Activated T-cell treated with anti-CD3 and anti-CD28 coated beads for 1 hour (primary cell): ENCODE measurements at places on chromosomes 13 and 19.
A peak's percentile ranks its signal among the peaks of the same experiment; 100 is the strongest.

GRCh38 chr13:31274390-31274789, 74.6 kb downstream of the B3GLCT start:
- no peak for DNase-seq

DNA sequence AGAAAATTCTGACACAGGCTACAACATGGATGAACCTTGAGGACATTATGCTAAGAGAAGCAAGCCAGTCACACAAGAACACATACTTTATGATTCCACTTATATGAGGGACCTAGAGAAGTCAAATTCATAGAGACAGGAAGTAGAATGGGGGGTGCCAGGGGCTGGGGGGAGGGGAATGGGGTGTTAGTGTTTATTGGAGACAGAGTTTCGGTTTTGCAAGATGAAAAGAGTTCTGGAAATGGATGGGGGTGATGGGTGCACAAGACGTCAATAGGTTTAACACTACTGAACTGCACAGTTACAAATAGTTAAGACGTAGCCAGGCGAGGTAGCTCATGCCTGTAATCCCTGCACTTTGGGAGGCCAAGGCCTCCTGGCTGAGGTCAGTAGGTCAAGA, 3.5 kb upstream of the ZNF787 start:
- no peak for DNase-seq

GRCh38 chr19:19480688-19481087, 34.7 kb downstream of the TSSK6 start:
- DNase-seq, result no peak

DNA sequence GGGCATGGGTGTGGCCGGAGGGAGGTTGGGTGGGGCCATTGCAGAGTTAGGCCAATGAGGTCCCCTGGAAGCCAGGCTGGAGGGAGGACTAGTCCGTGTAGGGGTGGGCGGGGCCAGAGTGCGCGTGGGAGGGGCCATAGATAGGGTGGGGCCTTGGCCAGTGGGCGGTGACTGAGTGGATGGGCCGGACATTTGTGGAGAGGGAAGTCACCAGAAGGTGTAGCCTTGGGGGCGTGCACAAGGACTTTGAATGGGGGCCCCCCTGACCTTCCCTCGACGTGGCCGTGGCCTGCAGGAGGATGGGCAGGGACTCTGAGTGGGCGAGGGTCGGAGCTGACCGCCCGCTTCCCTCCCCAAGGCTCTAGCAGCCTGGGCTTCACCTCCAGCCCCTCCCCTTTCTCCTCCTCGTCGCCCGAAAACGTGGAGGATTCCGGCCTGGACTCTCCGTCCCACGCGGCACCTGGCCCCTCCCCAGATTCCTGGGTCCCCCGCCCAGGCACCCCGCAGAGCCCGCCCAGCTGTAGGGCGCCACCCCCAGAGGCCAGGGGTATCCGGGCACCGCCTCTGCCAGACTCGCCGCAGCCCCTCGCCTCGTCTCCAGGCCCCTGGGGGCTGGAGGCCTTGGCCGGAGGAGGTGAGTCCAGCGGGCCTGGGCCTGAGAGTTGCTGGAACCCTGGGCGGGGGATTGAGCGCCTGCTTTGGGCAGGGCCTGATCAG, 16.5 kb upstream of the B3GNT3 start:
- no peak for DNase-seq

DNA sequence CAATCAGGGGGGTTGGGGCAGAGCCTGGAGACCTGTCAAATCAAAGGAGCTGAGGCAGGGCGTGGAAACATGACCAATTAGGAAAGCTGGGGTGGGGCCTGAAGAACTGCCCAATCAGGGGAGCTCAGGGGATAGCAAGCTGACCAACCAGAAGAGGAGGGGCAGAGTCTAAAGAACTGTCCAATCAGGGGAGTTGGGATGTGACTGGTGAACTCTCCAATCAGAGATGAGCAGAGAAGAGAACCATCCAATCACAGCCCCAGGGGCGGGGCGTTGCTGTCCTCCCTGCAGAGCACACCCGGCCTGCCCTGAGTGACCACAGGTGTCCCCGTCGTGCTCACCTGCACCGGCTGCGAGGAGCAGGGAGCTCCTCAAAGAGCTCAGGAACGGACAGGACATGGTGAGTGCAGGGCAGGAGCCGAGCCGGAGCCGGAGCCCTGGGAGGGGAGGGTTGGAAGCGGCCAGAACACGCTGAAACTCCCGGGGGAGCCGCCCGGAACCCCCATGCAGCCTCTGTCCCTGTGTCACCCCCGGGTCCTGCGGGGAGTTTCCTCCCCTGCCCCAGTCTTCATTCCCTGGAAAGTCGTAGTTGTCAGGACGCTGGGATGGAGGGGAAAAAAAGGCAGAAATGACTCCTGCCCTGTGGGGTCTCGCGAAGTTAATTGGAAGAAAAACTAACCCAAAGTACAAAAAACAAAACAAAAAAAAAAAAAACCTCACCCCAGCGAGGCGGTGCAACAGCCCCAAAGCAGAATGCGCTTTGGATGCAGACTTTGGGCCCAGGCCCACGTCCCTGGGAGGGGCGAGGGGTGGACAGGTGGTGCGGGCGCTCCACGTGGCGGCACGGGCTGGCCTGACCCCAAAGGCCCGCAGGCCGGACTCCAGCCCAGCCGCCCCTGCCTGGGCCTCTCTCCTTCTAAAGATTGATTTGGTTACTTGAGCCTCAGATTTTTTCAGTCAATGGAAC, at the start of gene ZNF556:
ZNF556 (plus strand) TSS at position 311 of the 967 bp plus-strand sequence; CDS start at position 398, 87 bp downstream.
- DNase-seq, result no peak

GRCh38 chr19:33134571-33135041, 2.7 kb downstream of the WDR88 start:
- DNase-seq, result peak; percentile 14

DNA sequence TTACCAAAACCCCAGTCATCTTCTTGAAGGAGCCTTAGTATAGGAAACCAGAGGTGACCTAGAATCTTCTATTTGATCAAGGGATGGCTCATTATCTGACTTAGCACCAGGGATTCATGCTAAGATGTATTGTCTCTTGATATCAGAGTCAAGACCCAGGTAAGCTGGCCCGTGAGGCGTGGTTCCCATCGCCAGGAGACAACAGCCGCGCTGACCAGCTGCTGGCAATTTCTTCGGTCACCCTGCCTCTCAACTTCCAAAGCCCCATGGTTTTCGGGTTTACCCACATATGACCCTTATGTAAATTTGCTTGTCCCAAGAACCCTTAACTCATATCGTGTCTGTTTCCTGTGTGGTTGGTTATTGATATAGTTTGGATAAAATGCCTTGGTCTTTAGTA, 77.7 kb upstream of the VSTM2B start:
- DNase-seq, result no peak

DNA sequence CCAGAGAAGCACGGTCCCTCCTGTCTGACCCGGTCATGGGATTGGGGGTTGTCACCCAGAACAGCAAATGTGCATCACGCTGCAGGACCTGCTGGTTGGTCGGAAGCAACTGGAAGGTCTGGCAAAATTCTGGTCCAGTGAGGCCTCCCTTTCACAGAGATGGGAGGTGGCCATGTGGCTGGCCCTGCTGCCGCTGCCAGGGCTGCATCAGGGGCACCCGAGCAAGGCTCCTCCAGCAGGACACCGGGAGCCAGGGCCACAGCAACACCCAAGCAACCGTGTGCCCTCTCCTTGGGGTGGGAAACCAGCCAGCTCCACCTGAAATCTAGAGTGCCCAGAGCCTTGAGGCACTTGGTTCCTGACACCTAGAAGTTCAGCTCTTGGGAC, 11.5 kb upstream of the GAS6 start:
- DNase-seq, result no peak

DNA sequence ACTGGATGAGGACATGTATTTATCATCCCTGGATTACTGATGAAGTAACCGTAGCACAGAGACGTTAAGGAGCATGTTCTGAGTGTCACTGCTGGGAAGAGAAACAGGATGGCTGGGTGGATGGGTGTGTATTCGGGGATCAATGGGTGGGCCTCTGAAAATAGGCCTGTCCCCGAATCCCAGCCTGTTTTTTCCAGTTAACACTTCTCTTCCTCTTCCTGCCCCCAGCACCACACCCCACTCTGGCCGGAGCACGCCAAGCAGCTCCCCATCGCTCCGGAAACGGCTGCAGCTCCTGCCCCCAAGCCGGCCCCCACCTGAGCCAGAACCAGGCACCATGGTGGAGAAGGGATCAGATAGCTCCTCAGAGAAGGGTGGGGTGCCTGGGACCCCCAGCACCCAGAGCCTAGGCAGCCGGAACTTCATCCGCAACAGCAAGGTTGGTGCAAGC, 8.8 kb downstream of the GRAMD1A start:
- no peak for DNase-seq

GRCh38 chr13:32381539-32381938, 46.4 kb downstream of the N4BP2L1 start:
- DNase-seq, result no peak

DNA sequence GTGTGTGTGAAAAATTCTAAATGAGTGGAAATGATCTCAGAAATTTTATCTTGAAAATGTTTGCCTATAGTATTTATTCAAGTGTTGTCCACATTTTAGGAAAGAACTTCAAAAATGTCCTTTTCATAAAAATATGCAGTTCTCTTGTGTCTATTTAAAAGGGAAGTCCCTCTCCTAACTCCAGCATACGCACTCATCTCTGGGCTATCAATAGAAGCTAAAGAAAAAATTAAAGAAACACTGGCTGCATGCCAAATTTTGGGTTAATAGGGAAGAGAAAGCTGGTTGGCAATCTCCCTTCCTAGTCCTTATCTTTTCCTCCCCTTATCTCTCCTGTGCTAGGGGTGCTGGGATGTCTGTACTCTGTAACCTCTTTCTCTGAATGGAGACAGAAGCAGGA, 313.3 kb downstream of the ENOX1 start:
- DNase-seq, result no peak

GRCh38 chr13:30009411-30009810, 159.0 kb upstream of the UBL3 start:
- DNase-seq, result no peak

DNA sequence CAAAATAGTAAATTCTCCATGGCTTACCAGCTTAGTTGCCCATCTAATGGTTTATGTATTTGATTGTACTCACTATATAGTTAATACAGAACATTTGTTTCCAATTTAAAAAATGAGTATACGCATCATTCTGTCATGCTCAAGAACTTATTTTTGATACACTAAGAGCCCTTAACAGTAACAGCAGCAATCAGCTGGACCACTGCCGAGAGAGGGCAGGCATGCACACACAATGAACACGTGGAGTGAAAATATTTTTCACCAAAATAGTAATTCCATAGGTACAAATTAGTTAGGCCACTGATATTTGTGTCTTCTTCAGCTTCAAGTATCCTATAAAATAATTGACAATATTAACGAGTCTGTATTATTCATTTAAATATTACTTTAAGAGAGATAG, 109.9 kb downstream of the KLF12 start:
- DNase-seq, result no peak

DNA sequence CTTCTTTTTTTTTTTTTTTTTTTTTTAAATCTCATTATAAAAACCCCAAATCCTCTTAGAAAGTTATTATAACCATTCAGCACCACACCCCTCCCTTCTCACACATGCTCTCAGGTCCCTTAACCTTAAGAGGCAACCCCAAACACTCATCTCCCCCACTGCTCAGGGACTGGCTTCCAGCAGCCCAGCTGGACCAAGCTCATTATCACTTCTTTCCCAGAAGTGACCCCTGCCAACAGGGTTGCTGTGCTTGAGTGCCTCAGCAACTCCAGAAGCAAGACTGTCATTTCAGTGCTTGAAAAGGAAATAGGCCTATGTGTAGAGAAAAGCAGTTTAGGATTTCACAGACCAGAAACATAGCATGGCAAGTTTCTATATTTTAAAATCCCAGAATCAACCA, 84.3 kb downstream of the SLAIN1 start:
- no peak for DNase-seq

- no peak for DNase-seq
These were observed 62.6 kb downstream of the UFM1 start for GRCh38 chr13:38412266-38412665.

DNA sequence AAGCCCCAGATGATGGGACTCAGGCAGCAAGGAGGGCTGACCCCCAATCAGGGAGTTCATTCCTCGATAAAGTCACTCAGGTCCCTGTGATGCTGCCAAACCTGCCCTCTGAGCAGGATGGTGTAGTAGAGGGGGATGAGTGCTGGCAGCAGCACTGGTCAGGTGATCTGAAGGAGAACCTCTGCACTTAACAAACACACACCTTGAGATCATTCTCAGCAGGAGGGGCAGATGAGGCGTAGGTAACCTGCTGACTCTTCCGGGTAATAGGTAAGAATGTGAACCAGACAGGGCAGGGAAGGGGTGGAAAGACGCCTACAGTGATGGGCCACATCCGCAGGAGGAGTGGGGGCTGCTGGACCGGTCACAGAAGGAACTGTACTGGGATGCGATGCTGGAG, 3.2 kb downstream of the ZNF446 start:
- DNase-seq, result no peak

- DNase-seq, result no peak
These were observed 12.6 kb downstream of the DACH1 start for GRCh38 chr13:71854401-71854800.

GRCh38 chr19:35495107-35496064, 5.1 kb upstream of the KRTDAP start:
- DNase-seq, result peak; percentile 57

DNA sequence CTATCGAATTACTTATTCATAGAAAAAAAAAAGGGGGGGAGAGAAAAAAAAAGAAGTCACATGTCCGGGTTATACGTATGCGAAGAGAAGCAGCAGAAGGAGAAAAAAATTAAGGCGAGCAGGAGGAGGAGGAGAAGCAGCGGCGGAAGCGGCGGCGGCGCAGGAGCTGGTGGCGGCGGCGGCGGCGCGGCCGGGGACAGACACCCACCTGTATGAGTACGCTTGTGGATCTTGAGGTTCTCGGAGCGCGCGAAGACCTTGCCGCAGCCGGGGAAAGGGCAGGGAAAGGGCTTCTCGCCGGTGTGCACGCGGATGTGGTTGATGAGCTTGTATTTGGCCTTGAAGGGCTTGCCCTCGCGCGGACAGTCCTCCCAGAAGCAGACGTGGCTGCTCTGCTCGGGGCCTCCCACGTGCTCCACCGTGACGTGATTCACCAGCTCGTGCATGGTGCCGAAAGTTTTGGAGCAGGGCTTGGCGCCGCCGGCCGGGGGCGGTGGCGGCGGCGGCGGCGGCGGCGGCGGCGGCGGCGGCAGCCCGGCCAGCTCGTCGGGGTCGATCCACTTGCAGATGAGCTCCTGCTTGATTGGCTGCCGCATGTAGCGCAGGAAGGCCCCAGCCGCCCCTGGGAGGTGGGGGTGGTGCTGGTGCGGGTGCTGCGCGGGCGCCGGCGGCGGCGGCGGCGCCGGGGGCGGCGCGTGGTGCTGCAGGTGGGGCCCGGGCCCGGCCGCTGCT, 1.5 kb downstream of the ZIC5 start:
- no peak for DNase-seq
